HCT116 (cell line): ENCODE measurements at places on chromosomes 2 and 18. TPM values are rescaled to one million over a fixed set of nuclear protein-coding genes. Genes with fewer than 3 reads are reported as not detected.
A peak's percentile ranks its signal among the peaks of the same experiment; 100 is the strongest.

DNA sequence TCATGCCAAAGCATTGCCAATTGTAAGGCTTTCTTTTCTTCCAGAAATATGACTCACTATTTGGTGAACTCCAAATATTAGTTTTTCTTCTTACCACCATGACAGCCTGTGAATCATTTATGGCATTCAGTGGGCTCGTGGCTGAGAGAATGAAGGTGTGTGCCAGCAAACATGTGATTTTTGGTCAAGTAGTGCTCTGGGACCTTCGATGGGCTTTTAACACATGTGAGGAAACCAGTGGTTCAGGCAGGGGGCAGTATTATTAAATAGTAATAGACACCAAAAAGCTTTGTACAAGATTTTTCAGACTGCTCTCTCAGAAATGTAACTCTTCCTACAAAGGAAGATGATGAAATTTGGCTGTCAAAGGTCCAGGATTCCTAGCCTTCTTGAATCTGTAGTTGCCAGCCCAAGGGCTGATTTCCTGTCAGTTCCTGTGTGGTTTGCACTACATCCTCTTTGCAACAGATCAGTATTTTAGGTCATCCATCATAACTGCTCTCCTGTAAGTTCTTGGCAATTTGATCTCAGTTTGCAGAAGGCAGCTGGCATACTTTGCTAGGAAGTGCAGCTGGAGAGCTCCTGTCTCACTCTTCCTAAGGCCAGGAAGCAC lies 64.3 kb downstream of the BABAM2 start:
- no peak for DNase-seq
- H3K27me3 ChIP-seq = no peaks in the 10 kb centered on the region
- H3K4me3 ChIP-seq = no peak overlapping the region
- no peak overlapping the region; the same call in 1 of the 2 replicates for H3K27ac ChIP-seq
- H3K4me1 ChIP-seq = peaks cover 22% of the 10 kb centered on the region
- no peaks in the 10 kb centered on the region for H3K36me3 ChIP-seq

GRCh38 chr2:176473177-176473576 lies 203.9 kb downstream of the MTX2 start:
- H3K4me3 ChIP-seq = no peak overlapping the region
- no peak overlapping the region for H3K27ac ChIP-seq
- no peak for DNase-seq
- no peaks in the 10 kb centered on the region for H3K27me3 ChIP-seq
- no peaks in the 10 kb centered on the region for H3K36me3 ChIP-seq
- H3K4me1 ChIP-seq = no peaks in the 10 kb centered on the region

The SH2D6 gene
- total RNA-seq = 2.7 TPM

- no peak overlapping the region for H3K4me3 ChIP-seq
- no peaks in the 10 kb centered on the region for H3K27me3 ChIP-seq
- DNase-seq = no peak
- H3K27ac ChIP-seq = no peak overlapping the region
Observed at GRCh38 chr2:169711751-169712509, 17.7 kb downstream of the PHOSPHO2 start.

DNA sequence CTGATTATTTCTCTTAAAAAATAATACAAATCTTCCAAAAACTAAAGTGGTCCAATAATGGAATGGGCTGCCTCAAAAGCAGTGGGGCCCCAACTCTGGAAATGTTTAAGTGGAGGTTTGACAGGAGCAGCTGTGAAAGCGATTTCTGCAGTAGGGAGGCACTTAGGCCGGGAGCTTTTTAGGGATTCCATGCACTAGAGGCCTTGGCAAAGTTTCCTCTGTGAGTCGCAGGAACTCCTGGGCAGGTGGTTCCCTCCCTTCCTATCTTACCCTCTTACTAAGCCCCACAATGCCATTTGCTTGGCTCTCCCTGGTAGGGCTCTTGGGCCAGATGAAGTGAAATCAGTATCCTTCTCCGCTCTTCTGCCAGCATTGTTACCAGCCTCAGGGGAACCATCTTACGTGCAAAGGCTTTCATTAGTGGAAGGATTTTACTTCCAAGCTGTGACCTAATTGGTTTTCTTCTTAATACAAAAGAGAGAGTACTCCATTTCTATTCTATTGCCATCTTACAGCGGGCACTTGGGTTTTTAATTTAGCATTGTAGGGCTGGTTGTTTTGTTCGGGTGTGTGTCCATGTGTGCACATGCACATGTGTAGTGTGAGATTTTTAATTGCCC lies 34.3 kb upstream of the C18orf32 start:
- H3K27ac ChIP-seq = peak overlapping the region; percentile 0
- no peaks in the 10 kb centered on the region for H3K36me3 ChIP-seq
- H3K27me3 ChIP-seq = no peaks in the 10 kb centered on the region
- peaks cover 18% of the 10 kb centered on the region for H3K4me1 ChIP-seq
- H3K4me3 ChIP-seq = no peak overlapping the region

The FZD7 gene
- 14.6 TPM for total RNA-seq

DNA sequence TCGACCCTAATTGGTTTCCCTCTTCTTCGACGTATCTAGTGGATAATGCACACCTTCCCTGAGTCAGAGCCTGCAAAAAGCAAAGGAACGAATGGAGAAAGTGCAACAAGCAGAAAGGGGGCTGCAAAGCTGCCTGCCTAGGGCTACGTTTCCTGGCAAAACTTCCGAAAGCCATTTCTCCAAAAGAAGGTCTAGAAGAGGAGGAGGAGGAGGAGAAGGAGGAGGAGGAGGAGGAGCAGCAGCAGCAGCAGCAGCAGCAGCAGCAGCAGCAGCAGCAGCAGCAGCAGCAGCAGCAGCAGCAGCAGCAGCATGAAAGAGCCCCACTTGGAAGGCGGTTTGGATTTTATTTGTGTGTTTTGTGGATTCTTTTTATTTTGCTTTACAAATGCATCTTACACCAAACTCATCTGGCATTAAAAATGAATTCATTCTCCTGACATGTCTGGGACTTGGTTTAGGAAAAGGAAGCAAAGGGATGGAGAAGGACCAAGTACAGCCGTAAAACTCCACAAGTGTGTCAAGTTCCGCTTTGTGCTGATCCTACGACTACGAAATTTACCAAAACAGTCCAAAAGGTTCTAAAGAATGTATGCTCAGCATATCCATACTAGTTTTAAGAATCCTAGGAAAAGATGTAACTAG lies 2.0 kb downstream of the TCF4 start:
- H3K27me3 ChIP-seq = no peaks in the 10 kb centered on the region
- H3K4me1 ChIP-seq = no peaks in the 10 kb centered on the region
- H3K4me3 ChIP-seq = no peak overlapping the region
- no peak overlapping the region for H3K27ac ChIP-seq
- H3K36me3 ChIP-seq = no peaks in the 10 kb centered on the region

The RBM44 gene
- 0.54 TPM for total RNA-seq

- H3K27me3 ChIP-seq = no peaks in the 10 kb centered on the region
- no peaks in the 10 kb centered on the region for H3K4me1 ChIP-seq
- no peaks in the 10 kb centered on the region for H3K36me3 ChIP-seq
- DNase-seq = no peak
- H3K27ac ChIP-seq = no peak overlapping the region
Observed at GRCh38 chr18:62044490-62045000, 142.3 kb downstream of the PIGN start.

DNA sequence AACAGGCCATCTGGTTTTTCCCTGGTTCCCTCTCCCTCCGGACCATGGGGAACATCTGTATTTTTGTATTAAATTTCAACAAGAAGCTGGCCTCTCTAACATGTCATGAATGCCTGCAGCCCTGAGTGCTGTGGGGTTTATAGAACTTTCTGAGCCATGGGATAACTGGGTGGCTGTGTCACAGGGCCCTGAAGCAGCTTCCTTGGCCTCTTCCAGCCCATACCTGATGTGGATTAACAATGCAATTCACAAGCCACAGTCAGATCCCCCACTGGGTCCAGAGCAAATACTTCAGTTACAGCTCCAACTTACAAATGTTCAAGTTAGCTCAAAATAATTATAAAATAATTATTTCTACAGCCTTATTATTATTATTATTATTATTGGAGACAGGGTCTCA lies 307.8 kb upstream of the CELF4 start:
- H3K36me3 ChIP-seq = no peaks in the 10 kb centered on the region
- H3K4me3 ChIP-seq = no peak overlapping the region
- no peak overlapping the region for H3K27ac ChIP-seq

The TRIM54 gene
- 2.0 TPM for total RNA-seq

DNA sequence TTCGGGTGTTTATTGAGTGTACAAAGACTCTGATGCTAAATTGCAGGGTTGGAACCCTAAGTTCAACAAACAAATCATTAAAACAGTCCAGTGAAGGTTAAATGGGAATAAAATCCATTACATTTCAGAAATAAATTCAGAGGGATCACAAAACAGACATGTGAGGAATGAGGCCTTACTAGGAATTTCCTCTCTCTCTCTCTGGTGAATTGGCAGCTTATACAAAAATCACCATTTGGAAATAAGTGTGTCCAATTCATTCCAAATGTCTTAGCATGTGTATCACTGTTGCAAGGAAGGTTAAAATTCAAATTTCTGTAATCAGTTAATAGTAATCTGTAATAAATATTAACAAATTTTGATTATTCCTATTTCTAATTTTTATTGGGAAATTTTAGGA lies 228.6 kb upstream of the PXDN start:
- no peak overlapping the region for H3K4me3 ChIP-seq
- H3K27ac ChIP-seq = no peak overlapping the region
- no peaks in the 10 kb centered on the region for H3K27me3 ChIP-seq
- no peaks in the 10 kb centered on the region for H3K36me3 ChIP-seq
- DNase-seq = no peak

DNA sequence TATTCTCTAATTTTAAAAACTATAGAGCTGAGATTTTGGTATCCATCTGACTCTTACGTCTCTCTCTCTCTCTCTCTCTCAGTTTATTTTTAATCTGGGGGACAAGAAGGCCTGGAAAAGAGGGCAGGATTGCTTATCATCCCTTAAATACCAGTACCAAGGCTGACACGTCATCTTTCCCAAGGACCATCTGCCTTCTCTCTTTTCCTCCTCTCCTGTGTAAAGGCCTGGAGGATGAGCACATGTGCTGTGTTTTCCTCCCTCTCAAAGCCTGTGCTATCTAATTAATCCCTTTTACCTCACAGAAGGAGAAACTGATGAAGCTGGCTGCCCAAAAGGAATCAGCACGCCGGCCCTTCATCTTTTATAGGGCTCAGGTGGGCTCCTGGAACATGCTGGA lies 7.3 kb downstream of the IL37 start:
- no peaks in the 10 kb centered on the region for H3K27me3 ChIP-seq
- no peak for DNase-seq
- H3K36me3 ChIP-seq = no peaks in the 10 kb centered on the region
- H3K27ac ChIP-seq = no peak overlapping the region

DNA sequence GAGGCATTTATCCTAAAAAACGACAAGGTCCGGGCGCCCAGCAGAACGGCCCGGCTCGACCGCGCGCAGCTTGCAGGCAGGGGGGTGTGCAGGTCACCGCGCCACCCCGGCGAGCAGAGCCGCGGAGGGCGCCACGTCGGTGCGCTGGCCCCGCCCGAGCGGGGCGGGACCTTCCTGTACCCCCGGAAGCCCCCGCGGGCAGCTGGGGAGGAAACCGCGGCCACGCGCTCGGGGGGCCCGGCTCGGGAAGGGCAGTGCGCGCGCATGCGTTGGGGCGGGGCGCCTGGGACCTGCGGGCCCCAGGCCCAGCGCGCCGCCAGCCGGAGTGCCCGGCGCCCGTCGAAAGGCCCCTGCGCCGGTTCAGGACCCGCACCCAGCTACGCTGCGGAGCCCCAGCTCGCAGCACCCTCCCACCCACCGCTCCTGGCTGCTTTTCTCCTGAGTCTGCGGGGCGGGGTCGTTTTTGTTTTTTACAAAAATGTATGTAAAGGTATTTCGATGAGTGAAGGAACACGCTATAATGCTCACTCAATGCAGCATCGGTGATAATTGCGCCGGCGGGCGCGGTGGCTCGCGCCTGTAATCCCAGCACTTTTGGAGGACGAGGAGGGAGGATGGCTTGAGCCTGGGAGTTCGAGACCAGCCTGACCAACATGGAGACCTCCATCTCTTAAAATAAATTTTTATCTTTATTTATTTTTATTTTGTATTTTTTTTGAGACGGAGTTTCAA lies 47.7 kb upstream of the POMC start:
- H3K27me3 ChIP-seq = no peaks in the 10 kb centered on the region
- H3K4me3 ChIP-seq = no peak overlapping the region
- no peak overlapping the region for H3K27ac ChIP-seq

- no peaks in the 10 kb centered on the region for H3K4me1 ChIP-seq
- no peak overlapping the region for H3K4me3 ChIP-seq
- DNase-seq = no peak
- no peaks in the 10 kb centered on the region for H3K27me3 ChIP-seq
- no peak overlapping the region for H3K27ac ChIP-seq
Observed at GRCh38 chr2:20481798-20482405, 35.0 kb downstream of the RHOB start.

DNA sequence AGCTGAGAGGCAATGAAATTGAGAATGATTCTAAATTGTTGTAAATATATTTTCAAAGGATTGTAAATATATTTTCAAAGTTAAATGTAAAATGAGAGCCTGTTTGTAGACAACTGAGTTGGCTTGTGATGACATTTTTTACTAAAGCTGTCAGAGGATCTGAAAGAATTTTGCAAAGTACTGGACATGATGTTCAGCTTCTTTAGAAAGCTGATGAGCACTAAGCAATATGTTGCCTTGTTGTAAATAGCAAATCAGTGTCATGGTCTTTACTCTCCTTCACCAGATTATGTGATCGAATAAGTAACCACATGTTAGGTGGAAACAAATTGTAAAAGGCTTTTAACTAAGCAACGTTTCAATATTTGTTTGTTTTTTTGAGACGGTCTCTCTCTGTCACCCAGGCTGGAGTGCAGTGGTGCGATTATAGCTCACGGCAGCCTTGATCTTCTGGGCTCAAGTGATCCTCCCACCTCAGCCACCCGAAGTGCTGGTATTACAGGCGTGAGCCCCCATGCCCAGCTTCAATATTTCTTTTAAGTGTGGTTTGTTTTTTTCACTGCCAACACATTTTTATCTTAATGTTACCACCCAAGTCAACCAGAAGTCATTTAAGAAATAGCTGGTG lies 44.0 kb downstream of the E2F6 start:
- no peak overlapping the region for H3K4me3 ChIP-seq
- no peak overlapping the region for H3K27ac ChIP-seq
- no peaks in the 10 kb centered on the region for H3K27me3 ChIP-seq
- H3K36me3 ChIP-seq = no peaks in the 10 kb centered on the region
- no peaks in the 10 kb centered on the region for H3K4me1 ChIP-seq

DNA sequence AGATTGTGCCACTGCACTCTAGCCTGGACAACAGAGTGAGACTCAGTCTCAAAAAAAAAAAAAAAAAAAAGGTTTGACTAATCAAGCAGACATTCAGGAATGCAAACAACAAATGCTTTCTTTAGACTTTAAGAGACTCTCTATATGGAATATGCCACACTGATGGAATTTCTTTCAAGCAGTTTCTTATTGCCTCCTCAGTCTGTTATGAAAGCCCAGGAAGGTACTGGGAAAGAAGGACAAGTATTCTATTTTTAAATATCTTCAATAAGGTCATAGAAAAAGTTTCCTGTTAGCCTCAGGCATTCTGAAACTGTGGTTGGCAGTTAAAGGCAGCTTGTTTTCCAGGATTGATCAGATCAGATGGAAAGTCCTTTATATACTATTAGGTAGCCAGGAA lies 241.6 kb downstream of the PIK3C3 start:
- H3K27me3 ChIP-seq = 0 out of 2 replicates have a peak, but pooled peaks cover 3% of the 10 kb centered on the region
- DNase-seq = no peak
- H3K4me3 ChIP-seq = no peak overlapping the region
- H3K4me1 ChIP-seq = no peaks in the 10 kb centered on the region
- no peak overlapping the region for H3K27ac ChIP-seq

The IL1R2 gene
- total RNA-seq = 0.52 TPM
